Foreskin keratinocyte (primary cell): ENCODE measurements at places on chromosomes 12 and 14. TPM values are rescaled to one million over a fixed set of nuclear protein-coding genes. Genes with fewer than 3 reads are reported as not detected.
A peak's percentile ranks its signal among the peaks of the same experiment; 100 is the strongest.

DCN gene
- 0.18 and 0.48 TPM in 2 replicates for total RNA-seq

CDKN3 gene
- 61.1 and 79.3 TPM in 2 replicates for total RNA-seq

GRCh38 chr12:100141998-100142850 is 450 bp downstream of the BLTP3B start:
- DNase-seq = peak; percentile 27

DNA sequence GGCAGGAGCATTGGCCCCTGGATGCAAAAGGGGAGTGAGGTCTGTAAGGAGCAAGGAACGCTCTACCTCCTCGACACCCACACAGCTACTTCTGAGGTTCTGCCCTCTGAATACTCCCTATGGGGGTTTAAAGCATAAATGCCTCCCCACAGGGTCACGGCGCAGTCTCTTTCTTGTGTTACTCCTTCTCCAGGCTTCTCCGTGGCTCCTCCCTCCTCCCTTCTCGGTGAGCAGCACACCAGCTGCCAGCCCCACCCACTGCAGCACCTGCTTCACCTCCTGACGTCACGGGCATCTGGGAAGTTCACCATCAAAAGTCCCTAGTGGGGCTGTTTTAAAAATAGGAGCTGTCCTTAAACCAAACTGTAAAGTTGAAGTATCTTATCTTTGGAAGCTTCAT is 67.3 kb downstream of the SPTB start:
- DNase-seq = peak; percentile 49

- DNase-seq = no peak
Observed at GRCh38 chr12:112446008-112446725, 27.4 kb downstream of the PTPN11 start.

GRCh38 chr14:85686908-85687307 is 157.0 kb downstream of the FLRT2 start:
- DNase-seq = no peak

GRCh38 chr14:29462772-29463171 is 464.9 kb downstream of the PRKD1 start:
- no peak for DNase-seq
